ENCODE measurements at places on chromosomes 16 and 17.

DNA sequence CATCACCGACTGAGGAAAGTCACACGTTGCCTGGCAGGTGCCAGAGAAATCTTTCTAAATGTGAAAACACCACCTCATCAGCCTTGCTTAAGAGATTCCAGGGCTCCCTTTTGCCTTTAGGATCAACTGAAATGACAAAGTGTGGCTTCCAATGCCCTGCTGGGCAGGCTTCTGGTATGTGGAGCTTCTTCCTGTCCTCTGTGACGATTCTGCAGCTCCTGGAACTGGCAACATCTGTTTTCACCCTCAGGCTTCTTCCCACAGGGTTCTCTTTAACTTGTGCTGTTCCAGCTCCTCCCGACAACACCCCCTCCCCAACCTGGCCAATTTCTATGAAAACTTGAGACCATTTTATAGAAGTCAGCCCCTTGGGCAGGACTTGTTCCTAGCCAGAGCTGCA lies 4.8 kb upstream of the ZDHHC1 start:
- no peak for DNase-seq

- no peak for DNase-seq
Observed at GRCh38 chr17:72931635-72932034, 160.9 kb downstream of the SLC39A11 start.

DNA sequence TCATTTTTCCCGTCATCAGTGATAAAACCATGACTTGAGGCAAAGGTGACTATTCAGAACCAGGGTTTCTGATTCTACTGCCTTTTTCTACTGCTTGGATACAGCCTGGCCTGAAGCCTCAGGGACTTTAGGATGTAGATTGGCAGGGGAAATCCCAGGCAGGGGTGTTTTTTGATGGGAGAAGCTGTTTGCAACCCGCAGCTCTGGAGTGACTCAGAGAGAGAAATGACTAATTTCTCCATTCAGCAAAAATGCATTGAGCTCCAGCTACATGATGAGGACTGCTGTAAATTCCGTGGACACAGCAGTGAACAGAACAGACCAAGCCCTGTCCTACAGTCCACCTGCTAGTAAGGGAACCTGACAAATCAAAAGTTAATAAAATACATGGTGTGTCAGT lies 560.6 kb downstream of the CDH13 start:
- DNase-seq: peak; percentile 10

- no peak for DNase-seq
Observed at GRCh38 chr16:3954411-3954921, 74.0 kb upstream of the CREBBP start.

DNA sequence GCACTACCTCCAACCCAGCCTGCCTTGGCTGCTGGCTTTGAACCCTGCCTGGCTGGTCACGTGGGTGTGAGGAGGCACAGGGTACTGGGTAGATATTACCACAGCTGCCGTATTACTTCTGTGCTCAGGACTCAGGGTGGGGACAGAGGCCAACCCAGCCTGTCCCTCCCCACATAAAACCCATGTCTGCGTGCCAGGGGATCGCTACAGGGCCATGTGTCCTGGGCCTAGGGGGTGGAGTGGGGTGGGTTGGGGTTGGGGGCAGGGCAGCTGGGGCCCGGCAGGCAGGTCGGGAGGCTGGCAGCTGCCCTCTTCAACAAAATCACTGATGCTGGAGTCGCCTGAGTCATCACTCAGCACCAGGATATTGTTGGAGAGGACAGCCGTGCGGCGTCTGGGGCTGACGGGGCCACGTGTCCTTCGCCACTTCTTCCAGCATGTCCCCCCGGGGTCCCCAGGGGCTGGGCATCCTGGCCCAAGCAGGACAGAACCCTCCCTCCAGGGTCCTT lies 39.7 kb upstream of the PVALEF start:
- DNase-seq: peak; percentile 36

- peak; percentile 85 for DNase-seq
Observed at GRCh38 chr17:61399131-61400065, at the start of gene TBX2. TSS of gene TBX2 (plus strand) at chr17:61399843. CDS start at chr17:61400177, 334 bp downstream.

- peak; percentile 47 for DNase-seq
Observed at GRCh38 chr16:28321700-28322411, 29.5 kb downstream of the SBK1 start.

GRCh38 chr17:77106874-77107358 lies 33.9 kb upstream of the SEC14L1 start:
- DNase-seq: no peak

GRCh38 chr17:29107933-29108822 lies 65.2 kb downstream of the PIPOX start:
- DNase-seq: peak; percentile 50

- DNase-seq: no peak
Observed at GRCh38 chr17:35359398-35359797, 14.0 kb downstream of the SLFN11 start.

DNA sequence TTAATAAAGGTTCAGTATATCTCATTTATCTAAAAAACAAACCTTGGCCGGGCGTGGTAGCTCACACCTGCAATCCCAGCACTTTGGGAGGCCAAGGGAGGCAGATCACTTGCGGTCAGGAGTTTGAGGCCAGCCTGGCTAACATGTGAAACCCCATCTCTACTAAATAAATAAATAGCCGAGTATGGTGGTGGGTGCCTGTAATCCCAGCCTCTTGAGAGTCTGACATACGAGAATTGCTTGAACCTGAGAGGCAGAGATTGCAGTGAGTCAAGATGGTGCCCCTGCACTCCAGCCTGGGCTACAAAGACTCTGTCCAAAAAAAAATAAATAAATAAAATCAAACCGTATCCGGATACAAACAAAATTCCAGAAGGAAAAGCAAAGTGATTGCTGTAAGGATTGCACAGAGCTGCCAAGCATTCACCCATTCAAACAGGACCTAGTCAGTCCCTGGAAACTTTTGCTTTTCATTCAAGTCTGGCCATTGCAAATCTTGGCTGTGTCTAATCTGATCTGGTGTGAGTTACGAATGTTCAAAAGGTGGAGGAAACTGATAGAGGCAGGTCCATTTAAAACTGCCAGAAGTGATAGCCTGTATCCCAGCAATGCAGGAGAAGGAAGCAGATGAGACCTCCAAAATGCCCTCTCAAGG lies 102.5 kb upstream of the CLEC3A start:
- DNase-seq: no peak

- DNase-seq: no peak
Observed at GRCh38 chr16:79018650-79019429, 581.7 kb downstream of the MAF start.

GRCh38 chr17:28973425-28973824 lies 22.1 kb upstream of the PHF12 start:
- no peak for DNase-seq

- DNase-seq: peak; percentile 27
Observed at GRCh38 chr17:77076124-77076830, 64.5 kb upstream of the SEC14L1 start.

DNA sequence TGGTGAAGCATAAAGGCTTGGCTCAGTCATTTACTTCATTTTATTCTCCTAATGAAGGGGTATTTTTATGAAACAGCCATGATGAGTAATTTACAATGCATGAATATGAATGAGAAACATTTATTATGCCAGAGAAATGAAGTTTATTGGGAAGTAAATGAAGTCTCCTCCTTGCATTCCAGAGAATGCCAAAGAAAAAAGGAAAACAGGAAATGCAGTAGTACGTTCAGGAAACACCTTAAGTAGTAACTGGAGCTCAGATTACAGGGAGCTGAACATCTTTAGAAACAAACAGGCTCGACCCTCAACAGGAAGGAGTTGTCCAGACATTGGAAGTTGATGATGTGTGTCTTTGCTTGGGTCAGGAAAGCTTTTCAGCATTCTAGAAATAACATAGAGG lies 4.6 kb downstream of the KRT34 start:
- peak; percentile 39 for DNase-seq

GRCh38 chr17:45789874-45790273 lies 5.8 kb downstream of the CRHR1 start:
- no peak for DNase-seq

- DNase-seq: peak; percentile 48
Observed at GRCh38 chr17:14545156-14545906, 244.4 kb downstream of the HS3ST3B1 start.

GRCh38 chr16:88773812-88774291 lies 11.2 kb downstream of the PIEZO1 start:
- DNase-seq: peak; percentile 45

GRCh38 chr17:76492123-76492988 lies 8.9 kb downstream of the RHBDF2 start:
- DNase-seq: no peak

DNA sequence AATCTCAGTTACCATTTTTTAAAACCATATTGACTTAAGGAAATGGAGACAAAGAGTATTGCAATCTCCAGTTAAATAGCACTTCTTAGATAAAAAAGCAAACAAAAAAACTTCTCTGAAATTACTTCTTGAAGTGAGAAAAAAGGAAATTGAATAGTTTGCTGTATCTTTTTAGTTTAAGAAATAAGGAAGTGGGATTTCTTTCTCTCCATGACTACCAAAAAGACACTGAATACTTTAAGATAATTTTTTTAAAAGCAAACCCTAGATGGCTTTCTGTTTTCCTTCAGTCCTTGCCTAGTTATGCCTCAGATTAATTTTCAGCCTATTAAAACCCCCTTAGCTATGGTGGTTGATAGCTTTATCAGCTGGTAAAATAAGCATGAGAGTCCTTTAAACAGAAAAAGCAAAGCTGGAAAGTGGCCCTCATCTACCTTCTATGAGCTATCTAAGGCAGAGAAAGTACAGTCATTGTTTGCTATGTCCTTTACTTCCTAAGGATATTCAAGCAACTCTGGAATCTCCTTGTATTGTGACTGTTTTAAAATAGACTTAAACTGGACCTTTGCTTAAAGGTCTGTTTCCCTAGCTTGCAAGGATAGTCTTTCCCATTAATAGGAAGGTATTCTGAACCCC lies 28.6 kb downstream of the TPPP3 start:
- DNase-seq: no peak

- no peak for DNase-seq
Observed at GRCh38 chr16:49811644-49812334, 44.1 kb downstream of the ZNF423 start.

GRCh38 chr17:9192010-9192409 lies 170.7 kb downstream of the NTN1 start:
- no peak for DNase-seq

GRCh38 chr16:4384509-4384942 lies 12.9 kb downstream of the VASN start:
- DNase-seq: no peak

DNA sequence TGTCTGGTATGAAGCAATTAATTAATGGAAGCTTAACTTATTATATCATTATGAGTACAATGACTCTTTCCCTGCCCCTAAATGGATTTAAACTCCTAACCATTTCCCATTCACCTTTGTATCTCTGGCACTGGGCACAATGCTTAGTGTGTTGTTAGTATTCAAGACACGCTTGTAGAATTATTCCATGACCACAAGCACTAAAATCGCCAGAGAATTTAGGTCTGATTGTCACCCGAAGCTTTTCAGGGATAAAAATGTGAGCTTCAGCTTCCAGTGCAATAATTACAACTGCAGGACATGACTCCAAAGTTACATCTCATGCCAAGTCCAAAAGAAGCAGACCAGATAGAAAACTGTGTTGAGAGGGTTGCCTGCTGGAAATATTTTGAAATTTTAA lies 101.6 kb downstream of the CDH8 start:
- no peak for DNase-seq

DNA sequence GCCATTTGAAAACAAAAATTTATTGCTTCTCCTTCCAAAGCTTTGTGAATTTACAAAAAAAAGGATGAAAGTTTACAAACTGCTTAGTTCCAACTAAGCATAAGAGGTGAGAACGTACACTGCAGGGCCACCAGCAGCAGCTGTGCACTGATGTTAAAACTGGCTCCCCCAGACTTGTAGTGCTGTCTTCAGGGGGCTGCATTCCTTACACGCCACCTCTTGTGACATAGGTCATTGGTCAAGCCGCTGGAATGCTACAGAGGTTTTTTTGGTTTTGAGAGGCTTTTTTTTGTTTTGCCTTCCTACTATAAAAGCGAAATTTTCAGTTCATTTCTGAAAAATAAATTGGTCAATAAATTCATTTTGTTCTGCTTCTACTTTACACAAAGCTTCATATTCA lies 6.9 kb downstream of the IFT20 start:
- DNase-seq: no peak

- DNase-seq: no peak
Observed at GRCh38 chr17:17183744-17184143, 22.4 kb downstream of the PLD6 start.

DNA sequence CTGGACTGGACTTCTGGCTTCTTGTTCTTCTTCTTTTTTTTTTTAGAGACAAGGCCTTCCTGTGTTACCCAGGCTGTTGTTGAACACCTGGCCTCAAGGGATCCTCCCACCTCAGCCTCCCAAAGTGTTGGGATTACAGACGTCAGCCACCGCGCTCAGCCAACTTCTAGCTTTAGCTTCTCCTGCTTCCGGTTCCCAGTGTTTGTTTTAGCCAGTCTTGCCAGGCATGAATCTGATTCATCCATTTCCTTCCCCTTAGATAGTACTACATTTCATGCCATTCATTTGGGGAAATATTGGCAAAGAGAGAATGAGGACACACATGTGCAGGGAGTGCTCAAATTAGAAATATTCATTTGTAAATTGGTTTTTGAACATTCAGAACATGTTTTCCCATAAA lies 12.1 kb upstream of the NDUFAB1 start:
- DNase-seq: peak; percentile 76

DNA sequence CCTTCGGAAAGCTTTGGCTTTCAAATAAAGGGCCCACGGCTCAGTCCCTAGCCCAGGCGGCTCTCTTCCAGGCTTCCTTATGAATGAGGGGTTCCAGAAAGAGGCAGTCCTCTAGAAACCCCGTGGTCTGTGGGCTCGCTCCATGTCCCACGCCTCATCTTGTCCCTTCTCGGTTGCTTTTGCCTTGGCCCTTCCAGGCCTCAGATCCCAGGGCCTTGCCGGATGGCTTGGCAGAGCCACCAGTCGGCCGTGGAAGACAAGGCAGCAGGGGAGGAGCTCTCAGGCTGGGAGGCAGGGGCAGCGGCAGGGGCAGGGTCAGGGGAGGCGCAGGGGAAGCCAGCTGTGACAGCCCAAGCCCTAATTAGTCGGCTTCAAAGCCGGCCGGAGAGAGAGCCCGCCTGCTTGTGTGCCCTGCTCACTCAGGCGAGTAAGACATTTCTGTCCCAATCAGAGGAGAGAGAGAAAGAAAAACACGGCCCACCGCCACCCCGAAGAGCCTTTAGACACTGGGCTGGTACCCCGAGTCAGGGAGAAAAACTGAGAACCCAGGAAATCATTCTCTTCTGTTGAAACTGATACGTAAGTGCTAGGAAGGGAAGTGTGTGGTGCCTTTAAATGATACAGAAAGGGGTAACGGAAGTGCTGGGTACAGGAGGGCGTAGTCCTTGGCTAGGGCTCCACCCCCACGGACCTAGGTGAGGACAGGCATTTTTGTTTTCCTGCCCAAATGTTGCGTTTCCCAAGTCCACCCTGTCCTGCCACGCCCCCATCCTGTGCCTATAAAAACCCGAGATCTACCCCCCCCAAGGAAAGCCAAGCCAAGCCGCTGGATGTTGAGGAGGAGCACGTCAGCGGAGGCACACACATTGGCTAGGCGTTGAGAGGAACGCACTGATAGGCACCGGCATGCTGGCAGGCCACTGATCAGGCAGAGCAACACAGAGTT lies 27.8 kb upstream of the MEIOC start:
- DNase-seq: no peak
